ENCODE measurements at places on chromosomes 2 and 18.

- DNase-seq, result no peak
Observed at GRCh38 chr18:11857177-11857887, 6.1 kb downstream of the CHMP1B start.

DNA sequence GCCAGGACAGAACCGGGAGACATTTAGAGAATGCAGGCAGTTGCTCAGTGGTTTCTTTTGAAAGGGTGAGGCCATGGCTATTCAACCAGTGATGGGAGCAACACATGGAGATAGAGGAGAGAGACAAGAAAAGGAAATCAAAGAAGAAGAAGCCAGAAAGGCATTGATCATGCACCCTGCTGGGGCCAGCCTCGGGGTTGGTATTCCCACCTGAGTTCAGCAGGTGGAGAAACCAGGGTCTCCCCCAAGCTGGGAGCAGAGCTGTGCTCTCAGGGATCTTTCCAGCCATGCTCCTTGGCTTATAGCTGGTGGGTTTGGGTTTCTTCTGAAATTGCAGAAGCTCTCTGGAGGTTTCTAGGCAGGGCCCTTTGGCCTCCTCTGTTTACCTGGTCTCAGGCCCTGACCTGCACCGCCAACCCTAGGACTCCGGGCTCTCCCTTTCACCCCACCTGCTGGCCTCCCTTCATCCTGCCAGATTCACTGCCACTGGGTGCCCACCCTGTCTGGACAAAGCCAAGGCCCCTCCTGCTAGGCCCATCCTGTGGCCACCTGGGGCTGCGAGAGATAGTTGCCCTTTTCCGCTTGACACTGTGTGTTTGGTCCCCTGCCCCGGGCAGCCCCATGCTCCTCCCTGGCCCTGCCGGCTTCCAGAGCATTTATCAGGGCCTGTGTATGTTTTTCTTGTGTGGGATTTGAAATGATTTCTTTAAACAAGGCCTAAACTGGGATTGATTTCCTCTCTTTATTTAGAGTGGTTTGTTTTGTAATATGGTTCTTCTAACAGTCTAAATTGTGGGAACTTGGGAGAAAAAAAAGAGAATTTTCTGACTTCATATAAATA, 126.7 kb downstream of the DDX1 start:
- no peak for DNase-seq

GRCh38 chr2:230957756-230958391, 32.8 kb upstream of the GPR55 start:
- no peak for DNase-seq

GRCh38 chr18:9918016-9918680, 4.3 kb downstream of the VAPA start:
- DNase-seq, result no peak

DNA sequence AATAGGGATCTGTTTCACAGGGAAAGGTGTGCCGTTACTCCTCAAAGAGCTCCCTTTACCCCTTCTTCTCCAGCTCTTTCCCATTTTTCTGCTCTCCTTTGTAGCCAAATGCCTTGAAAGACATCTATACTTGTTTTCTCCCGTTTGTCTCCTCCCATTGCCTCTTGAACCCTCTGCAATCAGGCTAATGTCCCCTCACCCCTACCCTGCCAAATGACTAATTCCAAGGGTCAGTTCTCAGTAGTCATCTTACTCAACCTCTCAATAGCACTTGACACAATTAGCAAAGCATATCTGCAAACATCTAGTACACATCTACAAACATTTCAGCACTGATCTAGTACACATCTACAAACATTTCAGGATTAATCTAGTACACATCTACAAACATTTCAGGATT, 12.6 kb downstream of the MRO start:
- DNase-seq, result no peak

DNA sequence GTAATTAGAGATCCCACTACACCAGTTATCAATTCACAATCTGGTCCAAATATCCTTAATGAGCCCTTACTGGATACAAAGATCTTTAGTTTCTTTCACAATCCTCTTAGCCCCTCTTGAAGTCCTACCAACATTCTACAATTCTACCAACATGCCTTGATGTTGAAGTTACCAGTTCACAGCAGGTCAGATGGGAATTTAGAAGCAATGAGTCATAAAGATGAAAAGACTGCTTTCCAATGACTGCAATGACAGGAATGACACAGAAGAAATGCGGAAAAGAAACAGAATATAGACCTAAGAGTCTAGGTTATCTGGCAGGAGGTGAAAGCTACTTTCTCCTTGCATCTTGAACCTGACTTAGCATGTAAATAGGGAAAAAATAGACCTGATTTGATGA, 24.5 kb downstream of the RTTN start:
- no peak for DNase-seq

DNA sequence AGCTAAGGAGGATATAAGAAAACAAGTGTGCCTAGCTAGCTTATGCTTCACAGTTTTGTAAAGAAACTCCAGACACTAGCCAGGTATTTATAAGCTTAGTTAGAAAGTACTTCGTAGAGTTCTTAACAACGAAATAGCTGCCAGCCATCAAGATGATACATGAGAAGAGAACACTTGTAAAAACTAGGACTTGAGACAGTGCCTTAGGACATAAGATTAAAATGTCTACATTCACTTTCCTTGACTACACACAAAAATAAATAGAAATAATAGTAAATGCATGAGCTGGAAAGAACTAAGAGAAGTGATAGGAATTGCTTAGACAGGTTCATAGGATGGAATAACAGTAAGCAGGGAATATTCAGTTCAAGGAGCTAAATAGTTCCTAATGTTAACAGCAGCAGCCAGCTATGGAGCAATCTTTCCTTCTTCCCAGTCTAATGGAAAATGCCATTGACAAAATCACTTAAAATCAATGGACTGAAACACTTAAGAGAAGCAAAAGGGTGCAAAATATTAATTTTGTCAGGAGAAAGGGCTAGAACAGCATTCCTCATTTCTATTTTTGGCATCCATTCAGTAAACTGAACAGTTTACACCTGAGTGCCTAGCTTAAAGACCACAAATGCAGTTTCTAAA, 186.6 kb downstream of the PDE11A start:
- no peak for DNase-seq

DNA sequence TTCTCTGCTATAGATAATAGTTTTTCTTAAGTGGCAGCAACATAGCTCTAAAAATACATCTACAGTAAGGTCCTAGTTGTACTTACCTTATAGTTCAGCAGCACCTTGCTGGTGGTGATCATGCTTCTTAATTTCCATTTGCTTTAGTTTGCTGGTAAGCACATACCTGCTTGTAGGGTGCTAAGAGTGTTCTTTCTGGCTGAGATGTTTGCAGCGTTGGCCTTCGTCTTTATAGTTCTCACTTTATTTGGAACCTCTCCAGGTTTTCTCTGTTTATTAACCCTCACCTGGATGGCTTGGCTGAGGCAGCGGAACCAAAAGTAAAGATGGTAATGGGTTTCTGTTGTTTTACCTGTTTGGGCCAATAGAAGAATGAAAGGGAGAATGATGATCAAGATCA, 123.6 kb upstream of the EFEMP1 start:
- DNase-seq, result no peak

- no peak for DNase-seq
Observed at GRCh38 chr2:57207191-57207590, 839.4 kb upstream of the VRK2 start.

DNA sequence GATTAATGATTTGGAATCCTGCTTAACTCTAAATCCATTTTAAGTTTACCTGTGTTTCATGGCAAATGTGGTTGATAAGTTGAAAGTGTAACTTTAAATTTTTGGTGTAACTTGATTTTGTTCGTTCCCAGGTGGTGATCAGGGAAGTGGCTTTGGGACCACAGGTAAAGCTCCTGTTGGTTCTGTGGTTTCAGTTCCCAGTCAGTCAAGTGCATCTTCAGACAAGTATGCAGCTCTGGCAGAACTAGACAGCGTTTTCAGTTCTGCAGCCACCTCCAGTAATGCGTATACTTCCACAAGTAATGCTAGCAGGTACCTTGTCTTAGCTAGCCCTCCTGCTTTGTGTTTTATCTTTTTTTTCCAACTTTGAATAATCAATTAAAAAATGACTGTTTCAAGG, 62.8 kb downstream of the AGFG1 start:
- DNase-seq, result no peak

- DNase-seq, result no peak
Observed at GRCh38 chr18:51561821-51562220, 364.3 kb upstream of the MEX3C start.

DNA sequence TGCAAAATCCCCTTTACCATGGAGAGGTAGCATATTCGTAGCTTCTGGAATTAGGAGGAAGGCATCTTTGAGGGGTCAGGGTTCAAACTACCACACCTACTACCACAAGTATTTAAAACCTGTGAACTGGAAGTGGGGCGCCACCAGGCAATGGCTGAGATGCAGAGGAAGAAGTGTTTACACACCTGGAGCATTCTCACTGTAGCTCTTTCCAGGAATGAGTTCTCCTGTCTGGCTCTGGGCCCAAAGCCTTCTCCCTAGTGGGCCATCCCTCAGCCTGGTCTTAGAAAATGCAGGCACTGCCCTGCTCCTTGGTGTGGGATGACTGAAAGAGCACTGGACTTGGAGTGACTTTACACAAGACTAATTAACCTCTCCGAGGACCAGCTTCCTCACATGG, 30.7 kb upstream of the FOXI3 start:
- no peak for DNase-seq
